ENCODE measurements at places on chromosomes 2 and 18. TPM values are rescaled to one million over a fixed set of nuclear protein-coding genes. Genes with fewer than 3 reads are reported as not detected.

GRCh38 chr2:17877811-17878280 lies 621 bp upstream of the KCNS3 start:
- no peaks in the 10 kb centered on the region for H3K36me3 ChIP-seq
- peaks cover 9% of the 10 kb centered on the region for H3K4me1 ChIP-seq
- H3K27me3 ChIP-seq = no peaks in the 10 kb centered on the region
- H3K4me3 ChIP-seq = peak overlapping the region; percentile 79
- H3K27ac ChIP-seq = peak overlapping the region; percentile 69
- no peak for DNase-seq

- DNase-seq = no peak
- peaks cover 37% of the 10 kb centered on the region for H3K4me1 ChIP-seq
- no peak overlapping the region for H3K27ac ChIP-seq
- H3K4me3 ChIP-seq = no peak overlapping the region
These were observed 34.9 kb downstream of the GPD2 start for GRCh38 chr2:156470975-156471583.

- no peaks in the 10 kb centered on the region for H3K4me1 ChIP-seq
- H3K27ac ChIP-seq = no peak overlapping the region
- no peaks in the 10 kb centered on the region for H3K27me3 ChIP-seq
- no peak for DNase-seq
- H3K36me3 ChIP-seq = no peaks in the 10 kb centered on the region
These were observed 1335.8 kb upstream of the CDH2 start for GRCh38 chr18:29512761-29513160.

GRCh38 chr2:197113275-197113711 lies 186.8 kb upstream of the PGAP1 start:
- peaks cover 14% of the 10 kb centered on the region for H3K4me1 ChIP-seq
- H3K4me3 ChIP-seq = no peak overlapping the region
- H3K27ac ChIP-seq = no peak overlapping the region
- peaks cover 12% of the 10 kb centered on the region for H3K36me3 ChIP-seq
- no peaks in the 10 kb centered on the region for H3K27me3 ChIP-seq
- DNase-seq = no peak

DNA sequence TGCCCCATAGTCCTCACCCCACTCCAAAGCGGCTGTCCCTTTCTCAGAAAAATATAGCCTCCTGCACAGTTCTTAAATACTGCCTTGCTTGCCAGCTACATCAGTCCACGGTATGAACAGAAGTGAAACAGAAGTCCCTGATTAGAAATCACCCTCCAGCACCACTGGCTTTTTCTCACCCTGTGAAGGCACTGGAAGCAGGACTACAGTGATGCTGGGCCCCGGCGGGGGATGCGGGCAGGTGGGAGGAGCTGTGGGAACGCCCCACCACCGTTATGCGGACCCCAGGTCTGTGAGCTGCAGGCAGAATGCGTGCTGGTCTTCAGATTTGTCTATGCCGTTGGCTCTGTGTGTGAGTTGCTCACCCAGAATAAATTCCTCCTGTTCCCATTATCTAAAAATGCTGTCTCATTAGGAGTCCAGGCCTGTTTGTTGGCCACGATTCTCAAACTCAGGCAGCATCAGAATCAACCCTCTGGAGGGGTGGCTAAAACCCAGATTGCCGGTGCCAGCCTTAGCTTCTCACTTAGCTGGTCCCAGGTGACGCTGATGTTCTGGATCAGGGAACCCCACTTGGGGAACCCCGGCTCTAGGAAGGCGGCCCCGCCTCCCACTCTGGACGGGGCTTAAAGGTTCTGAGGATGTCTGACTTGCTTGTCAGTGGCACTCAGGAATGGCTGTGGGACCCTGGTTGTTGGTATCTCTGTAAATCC lies 224.8 kb upstream of the PXDN start:
- H3K4me1 ChIP-seq = no peaks in the 10 kb centered on the region
- H3K36me3 ChIP-seq = no peaks in the 10 kb centered on the region
- DNase-seq = no peak
- H3K27me3 ChIP-seq = no peaks in the 10 kb centered on the region
- H3K27ac ChIP-seq = no peak overlapping the region
- no peak overlapping the region for H3K4me3 ChIP-seq

DNA sequence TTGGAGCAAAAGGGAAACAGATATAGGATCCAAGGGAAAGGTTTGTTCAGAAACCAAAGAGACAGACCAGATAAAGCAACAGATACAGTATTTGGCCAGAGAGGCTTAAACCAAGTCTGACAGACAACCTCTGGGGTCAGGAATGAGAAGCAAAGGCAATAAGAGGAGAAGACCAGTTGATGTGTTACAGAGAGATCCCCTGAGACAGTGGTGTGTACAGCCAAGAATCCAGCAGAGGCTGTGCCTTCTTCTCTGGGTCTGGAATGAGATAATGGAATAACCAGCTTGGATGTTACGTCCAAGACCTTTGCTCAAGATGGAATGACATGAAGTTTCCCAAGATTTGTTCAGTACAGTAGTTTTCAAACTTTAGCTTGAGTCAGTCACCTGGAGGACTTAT lies 61.1 kb downstream of the MDH1 start:
- H3K27me3 ChIP-seq = no peaks in the 10 kb centered on the region
- no peak for DNase-seq
- no peaks in the 10 kb centered on the region for H3K36me3 ChIP-seq
- H3K4me3 ChIP-seq = no peak overlapping the region
- no peaks in the 10 kb centered on the region for H3K4me1 ChIP-seq

GRCh38 chr2:168757223-168757622 lies 45.2 kb upstream of the NOSTRIN start:
- no peak for DNase-seq
- no peak overlapping the region for H3K4me3 ChIP-seq
- no peak overlapping the region for H3K27ac ChIP-seq
- H3K36me3 ChIP-seq = no peaks in the 10 kb centered on the region
- no peaks in the 10 kb centered on the region for H3K4me1 ChIP-seq
- H3K27me3 ChIP-seq = no peaks in the 10 kb centered on the region

DNA sequence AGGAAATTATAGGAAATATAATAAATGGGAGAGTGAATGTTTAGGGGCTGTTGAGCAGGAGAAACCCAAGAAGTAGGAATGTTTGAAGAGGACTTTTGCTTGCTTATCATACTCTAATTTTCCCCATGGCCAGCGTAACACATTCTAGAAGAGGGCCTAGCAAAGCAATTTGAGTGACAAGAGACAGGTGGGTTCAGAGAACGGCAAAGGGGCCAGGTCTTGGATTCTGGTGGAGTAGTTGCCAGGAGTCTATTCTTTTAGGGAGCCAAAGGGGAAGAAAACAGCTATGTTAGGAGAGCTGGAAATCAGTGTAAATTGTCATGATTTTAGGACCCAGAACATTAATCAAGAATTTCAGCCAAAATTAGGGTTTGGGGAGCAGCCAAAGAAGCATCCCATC lies 96.5 kb downstream of the COL5A2 start:
- H3K4me3 ChIP-seq = no peak overlapping the region
- H3K27me3 ChIP-seq = no peaks in the 10 kb centered on the region
- no peaks in the 10 kb centered on the region for H3K36me3 ChIP-seq
- no peaks in the 10 kb centered on the region for H3K4me1 ChIP-seq

DNA sequence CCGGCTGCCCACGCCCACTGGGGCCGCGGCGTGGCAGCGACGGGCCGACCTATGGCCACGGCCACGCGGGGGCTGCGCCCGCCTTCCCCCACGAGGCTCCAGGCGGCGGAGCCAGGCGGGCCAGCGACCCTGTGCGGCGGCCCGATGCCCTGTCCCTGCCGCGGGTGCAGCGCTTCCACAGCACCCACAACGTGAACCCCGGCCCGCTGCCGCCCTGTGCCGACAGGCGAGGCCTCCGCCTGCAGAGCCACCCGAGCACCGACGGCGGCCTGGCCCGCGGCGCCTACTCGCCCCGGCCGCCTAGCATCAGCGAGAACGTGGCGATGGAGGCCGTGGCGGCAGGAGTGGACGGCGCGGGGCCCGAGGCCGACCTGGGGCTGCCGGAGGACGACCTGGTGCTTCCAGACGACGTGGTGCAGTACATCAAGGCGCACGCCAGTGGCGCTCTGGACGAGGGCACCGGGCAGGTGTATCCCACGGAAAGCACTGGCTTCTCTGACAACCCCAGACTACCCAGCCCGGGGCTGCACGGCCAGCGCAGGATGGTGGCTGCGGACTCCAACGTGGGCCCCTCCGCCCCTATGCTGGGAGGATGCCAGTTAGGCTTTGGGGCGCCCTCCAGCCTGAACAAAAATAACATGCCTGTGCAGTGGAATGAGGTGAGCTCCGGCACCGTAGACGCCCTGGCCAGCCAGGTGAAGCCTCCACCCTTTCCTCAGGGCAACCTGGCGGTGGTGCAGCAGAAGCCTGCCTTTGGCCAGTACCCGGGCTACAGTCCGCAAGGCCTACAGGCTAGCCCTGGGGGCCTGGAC lies 253.2 kb downstream of the GLI2 start:
- no peak for DNase-seq
- no peaks in the 10 kb centered on the region for H3K4me1 ChIP-seq
- no peaks in the 10 kb centered on the region for H3K36me3 ChIP-seq
- H3K4me3 ChIP-seq = no peak overlapping the region
- no peaks in the 10 kb centered on the region for H3K27me3 ChIP-seq

DNA sequence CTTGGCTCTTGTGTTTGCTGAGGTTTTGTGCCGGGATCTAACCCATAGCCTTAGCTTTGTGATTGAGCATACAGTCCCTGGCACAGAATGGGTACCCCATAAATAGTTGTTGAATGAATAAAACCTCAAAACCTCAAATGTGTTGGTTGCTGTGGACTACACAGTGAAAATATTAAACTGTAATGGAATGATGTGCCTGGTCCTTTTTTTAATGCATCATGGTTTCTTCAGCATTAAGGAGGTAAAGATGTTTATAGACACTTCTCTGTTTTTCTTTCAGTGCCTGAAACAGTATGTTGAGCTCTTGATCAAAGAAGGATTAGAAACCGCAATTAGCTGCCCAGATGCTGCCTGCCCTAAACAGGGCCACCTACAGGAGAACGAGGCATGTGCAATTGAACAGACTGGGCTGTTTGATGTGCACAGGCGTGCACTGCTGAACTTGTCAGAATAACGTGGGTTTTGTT lies 97.0 kb downstream of the RNF144A start:
- no peaks in the 10 kb centered on the region for H3K4me1 ChIP-seq
- no peak overlapping the region for H3K4me3 ChIP-seq
- DNase-seq = no peak
- no peaks in the 10 kb centered on the region for H3K27me3 ChIP-seq

GRCh38 chr2:223751012-223751411 lies 86.4 kb downstream of the AP1S3 start:
- no peaks in the 10 kb centered on the region for H3K36me3 ChIP-seq
- no peaks in the 10 kb centered on the region for H3K4me1 ChIP-seq
- H3K4me3 ChIP-seq = no peak overlapping the region
- H3K27ac ChIP-seq = no peak overlapping the region

DNA sequence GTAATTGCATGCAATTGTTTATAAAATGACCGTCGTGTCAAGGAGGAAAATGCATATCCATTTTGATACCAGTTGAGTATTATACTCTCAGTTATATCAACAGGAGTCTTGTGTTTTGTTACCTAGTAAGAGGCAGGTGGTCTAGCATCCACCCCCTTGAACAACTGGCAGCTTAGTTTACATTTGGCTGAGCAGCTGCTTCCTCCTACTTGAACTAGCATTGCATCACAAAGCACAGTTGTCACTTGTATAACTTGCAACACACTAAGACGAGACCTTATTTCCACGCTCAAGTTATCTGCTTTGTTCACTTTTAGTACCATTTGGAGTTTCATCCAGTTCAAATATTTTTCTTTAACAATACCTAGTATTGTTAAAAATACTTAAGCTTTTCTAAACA lies 75.4 kb upstream of the UBE2E3 start:
- H3K27me3 ChIP-seq = no peaks in the 10 kb centered on the region
- no peak overlapping the region for H3K27ac ChIP-seq
- no peak overlapping the region for H3K4me3 ChIP-seq
- no peak for DNase-seq
- no peaks in the 10 kb centered on the region for H3K36me3 ChIP-seq
- H3K4me1 ChIP-seq = no peaks in the 10 kb centered on the region

DNA sequence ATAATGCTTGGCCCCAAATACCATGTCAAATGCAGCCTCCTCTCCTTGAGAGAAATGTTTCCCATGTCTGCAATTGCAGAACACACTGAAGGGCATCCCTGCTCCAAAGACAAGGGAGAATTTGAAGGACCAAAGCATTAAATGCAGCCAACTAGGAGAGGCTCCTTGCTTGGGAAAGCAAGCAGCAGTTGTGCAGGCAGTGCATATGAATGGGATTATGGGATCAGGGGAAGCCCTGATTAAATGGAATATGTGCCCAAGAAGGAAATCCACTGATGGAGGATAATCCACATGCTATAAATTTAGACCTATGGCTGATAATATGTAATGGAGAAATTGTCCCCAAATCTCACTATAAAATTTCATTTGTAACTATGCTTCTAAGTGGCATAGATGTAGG lies 116.1 kb downstream of the NCKAP5 start:
- DNase-seq = no peak
- no peaks in the 10 kb centered on the region for H3K36me3 ChIP-seq
- no peaks in the 10 kb centered on the region for H3K27me3 ChIP-seq
- no peaks in the 10 kb centered on the region for H3K4me1 ChIP-seq

- H3K36me3 ChIP-seq = peaks cover 4% of the 10 kb centered on the region
- peaks cover 38% of the 10 kb centered on the region for H3K27me3 ChIP-seq
- peak; percentile 97 for DNase-seq
- H3K27ac ChIP-seq = peak within 1 kb of the TSS; percentile 89
- peak within 1 kb of the TSS; percentile 90 for H3K4me3 ChIP-seq
These were observed at the start of gene GMPPA for GRCh38 chr2:219498280-219499057. Gene GMPPA, plus strand, starts transcription at chr2:219498891. Its CDS starts 1,085 bp downstream, at chr2:219499976.

Gene GAL3ST2
- not detected for total RNA-seq

Gene CNNM4
- 15.0 TPM for total RNA-seq

Gene CCBE1
- 27.8 TPM for total RNA-seq

Gene SPC25
- total RNA-seq = 0.38 TPM

Gene FRZB
- 14.0 TPM for total RNA-seq

Gene SRSF7
- total RNA-seq = 112 TPM

Gene RNU2-63P
- total RNA-seq = not detected

Gene POMC
- total RNA-seq = 3.3 TPM

Gene AGXT
- not detected for total RNA-seq

Gene KRTCAP3
- total RNA-seq = 22.5 TPM

Gene DNMT3A
- total RNA-seq = 31.3 TPM

Gene PDE6D
- total RNA-seq = 18.7 TPM

Gene ZAP70
- 10.2 TPM for total RNA-seq

Gene CD207
- 3.6 TPM for total RNA-seq

Gene UCN
- 2.8 TPM for total RNA-seq

Gene SERPINB3
- total RNA-seq = not detected

All from upper lobe of right lung (tissue), 1 donor.